Spinal cord (tissue), 10 donors: ENCODE measurements at places on chromosomes 3 and 15.
A peak's percentile ranks its signal among the peaks of the same experiment; 100 is the strongest.

DNA sequence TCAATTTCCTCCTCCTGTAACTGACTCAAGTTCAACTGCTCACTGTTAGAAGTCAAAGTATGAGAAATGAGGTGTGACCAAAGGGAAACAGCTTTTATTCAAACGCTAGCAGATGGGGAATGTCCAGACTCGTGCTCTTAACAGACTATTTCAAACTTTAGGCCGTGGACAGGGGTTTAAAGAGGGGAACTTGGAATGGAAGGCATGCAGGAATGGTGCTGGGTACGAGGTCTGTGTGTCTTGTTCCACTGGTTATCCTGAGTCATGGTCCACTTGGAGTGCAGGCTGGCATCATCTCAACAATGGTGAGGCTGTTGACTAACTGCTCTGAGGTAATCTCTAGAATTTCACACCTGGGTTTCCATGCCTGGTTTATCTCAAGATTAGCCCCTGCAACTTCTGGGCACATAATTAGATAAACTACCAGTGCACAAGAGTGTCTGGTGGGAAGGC lies 22.9 kb upstream of the DNAAF4 start:
- no peak for DNase-seq

GRCh38 chr3:62669161-62669560 lies 206.1 kb downstream of the CADPS start:
- DNase-seq, result no peak

GRCh38 chr3:185733980-185734724 lies 90.7 kb downstream of the IGF2BP2 start:
- peak; percentile 44 for DNase-seq

GRCh38 chr3:194082743-194083636 lies 53.0 kb upstream of the HES1 start:
- no peak for DNase-seq

- DNase-seq, result no peak
These were observed 19.4 kb upstream of the OCA2 start for GRCh38 chr15:28118531-28118930.

DNA sequence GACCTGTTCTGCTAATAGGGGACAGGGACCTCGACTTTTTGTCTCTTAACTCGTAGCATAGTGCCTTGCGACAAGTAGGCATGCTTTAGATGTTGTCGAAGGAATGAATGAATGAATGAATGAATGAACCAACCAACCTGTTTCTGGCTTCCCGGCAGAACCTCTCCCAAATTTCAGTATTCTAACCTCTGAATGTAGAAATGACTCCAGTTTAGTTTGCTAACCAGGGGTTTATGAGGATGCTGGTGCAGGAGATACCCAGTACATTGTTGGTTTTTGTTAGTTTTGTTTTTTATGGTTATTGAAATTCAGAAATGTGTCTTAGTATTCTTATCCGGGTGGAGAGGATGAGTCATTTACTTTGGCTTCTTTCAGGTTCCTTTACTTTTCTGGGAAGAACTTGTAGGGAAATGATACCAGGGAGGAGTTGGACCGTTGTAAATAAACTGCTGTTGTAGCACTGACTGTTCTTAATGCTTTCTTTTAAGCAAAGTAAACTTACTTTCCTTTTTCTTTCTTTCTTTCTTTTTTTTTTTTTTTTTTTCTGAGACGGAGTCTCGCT lies 29.6 kb upstream of the EHHADH start:
- no peak for DNase-seq

DNA sequence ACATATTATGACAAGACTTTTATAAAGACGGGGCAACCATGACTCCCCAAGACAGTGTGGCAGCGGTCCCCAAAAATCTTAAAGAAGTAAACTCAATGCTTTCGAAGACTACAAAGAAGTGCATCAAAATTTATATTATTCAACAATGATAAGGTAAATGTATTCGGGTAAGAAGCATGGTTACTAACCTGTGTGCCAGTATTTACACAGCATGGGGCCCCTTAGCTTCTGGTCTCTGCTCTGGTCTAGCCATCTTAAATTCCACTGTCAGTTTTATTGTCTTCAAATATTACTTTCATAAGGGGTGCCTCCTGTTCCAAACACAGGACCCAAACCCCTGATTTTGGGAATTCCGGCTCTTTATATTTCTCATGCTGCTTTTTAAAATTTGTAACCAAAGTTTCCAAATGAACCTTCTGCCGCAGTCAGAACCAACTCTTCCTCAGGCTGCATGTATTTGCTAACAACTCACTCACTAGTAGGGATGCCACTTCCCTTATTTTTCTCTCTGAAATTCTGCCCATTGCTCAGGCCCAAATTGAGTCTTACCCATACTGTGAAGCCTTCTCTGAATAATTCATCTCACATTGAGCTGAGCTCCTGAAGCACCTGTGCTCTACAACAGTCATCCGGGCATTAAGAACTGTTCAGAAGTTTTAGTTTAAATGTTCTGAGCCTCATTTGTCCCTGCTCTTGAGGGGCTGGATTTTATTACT lies 1.2 kb downstream of the TTC23 start:
- no peak for DNase-seq

- DNase-seq, result peak; percentile 12
These were observed 983.7 kb downstream of the MCTP2 start for GRCh38 chr15:95215017-95215416.

DNA sequence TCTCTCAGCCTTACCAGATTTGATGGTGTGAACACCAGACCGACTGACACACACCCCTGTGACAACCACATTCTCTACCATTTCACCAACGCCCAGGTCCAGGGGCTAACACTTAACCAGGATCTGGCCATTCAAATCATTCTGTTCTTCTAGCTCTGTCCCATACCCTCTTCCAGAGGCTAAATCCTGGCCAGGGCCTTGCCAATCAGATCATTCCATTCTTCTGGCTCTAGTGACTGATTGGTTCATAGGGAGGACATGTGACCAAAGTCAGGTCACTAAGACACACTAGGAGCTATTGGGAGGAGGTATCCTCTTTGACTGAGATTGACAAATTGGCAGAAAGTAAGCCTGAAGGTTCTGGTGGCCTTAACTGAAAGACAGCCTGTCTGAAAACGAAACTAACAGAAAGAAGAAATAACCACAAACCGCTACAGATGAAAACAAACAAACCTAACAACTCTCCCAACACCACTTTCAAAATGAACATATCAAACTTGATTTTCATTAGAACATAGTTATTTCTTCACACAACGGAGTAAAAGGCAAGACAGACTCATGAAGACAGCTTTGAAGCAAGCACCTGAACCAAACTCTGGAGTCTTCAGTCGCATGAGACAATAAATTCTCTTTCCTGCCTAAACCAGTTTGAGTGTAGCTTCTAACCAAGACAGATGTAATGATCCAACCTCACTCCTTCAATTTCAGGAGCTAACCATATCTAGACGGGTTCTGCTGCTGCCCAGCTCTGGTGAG lies 68.5 kb downstream of the TRANK1 start:
- no peak for DNase-seq

GRCh38 chr3:116453666-116454346 lies 8.5 kb upstream of the LSAMP start:
- DNase-seq, result peak; percentile 42

GRCh38 chr3:141360888-141361598 lies 7.3 kb upstream of the ZBTB38 start:
- DNase-seq, result peak; percentile 75

DNA sequence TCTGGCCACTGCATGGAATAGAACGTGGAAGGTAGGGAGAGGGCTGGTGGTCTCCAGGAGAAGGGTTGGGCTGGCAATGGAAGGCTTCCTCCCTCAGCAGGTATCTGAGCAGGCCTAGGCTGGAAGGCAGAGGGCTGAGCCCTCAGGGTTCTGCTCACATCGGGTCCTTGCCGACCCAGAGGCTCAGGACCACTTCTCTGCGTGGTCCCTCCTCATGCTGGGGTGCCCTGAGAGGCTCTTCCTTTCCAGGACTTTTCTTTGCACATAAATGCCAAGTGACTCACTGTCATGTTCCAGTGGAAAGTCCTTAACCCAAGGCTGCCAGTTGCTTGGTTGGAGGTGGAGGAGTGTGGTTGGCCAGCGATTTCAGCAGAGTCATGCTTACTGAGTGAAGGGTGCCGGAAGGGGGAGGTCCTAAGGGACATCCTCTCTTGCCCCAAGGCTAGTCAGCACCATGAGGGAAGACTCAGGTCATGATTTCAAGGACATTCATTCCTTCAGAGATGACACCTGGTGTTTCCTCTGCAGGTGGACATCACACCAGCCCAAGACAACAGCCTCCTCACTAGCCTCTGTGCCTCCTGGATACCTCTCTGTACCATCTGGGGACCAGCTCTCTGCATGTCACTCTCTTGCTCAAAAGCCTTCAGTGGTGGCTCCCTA lies 8.2 kb downstream of the SLC6A6 start:
- no peak for DNase-seq

GRCh38 chr3:184040010-184040409 lies 8.5 kb downstream of the HTR3D start:
- no peak for DNase-seq

DNA sequence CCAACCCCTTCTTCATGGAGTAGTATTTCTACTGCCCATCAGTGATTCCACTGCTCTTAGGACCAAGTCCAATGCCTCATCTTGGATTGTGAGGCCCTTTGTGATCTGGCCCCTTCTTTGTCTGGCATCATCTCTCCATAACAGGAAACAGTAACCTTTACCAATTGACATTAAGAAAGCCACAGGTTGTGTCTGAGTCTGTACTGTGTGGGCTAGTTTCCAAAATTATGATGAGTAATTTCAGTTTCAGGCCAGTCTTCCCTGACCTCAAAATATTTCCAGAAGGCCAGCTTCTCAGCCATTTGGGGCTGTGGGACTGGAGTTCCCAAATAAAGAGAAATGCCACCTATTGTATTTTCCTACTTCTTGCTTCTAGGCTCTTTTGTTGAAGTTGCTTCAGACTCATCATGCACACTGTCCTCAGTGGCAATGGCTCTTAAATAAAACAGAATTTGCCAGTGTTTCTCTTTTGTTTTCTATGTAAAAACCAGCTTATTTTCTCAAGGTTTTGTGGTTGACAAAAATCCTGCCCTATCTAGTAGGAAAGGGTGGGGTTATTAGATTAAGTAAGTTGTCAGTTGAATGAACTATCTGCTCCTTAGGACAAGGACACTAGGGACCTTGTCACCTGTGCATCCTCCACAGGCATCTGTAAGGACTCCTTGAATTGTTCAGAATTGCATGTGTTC lies 47.0 kb upstream of the ACKR4 start:
- DNase-seq, result no peak

GRCh38 chr3:98811048-98811447 lies 47.9 kb downstream of the ST3GAL6 start:
- no peak for DNase-seq

- peak; percentile 64 for DNase-seq
These were observed at the start of gene KLHDC8B for GRCh38 chr3:49171119-49171774. TSS of gene KLHDC8B (plus strand) at chr3:49171598. CDS start at chr3:49172770, 1,172 bp downstream.

DNA sequence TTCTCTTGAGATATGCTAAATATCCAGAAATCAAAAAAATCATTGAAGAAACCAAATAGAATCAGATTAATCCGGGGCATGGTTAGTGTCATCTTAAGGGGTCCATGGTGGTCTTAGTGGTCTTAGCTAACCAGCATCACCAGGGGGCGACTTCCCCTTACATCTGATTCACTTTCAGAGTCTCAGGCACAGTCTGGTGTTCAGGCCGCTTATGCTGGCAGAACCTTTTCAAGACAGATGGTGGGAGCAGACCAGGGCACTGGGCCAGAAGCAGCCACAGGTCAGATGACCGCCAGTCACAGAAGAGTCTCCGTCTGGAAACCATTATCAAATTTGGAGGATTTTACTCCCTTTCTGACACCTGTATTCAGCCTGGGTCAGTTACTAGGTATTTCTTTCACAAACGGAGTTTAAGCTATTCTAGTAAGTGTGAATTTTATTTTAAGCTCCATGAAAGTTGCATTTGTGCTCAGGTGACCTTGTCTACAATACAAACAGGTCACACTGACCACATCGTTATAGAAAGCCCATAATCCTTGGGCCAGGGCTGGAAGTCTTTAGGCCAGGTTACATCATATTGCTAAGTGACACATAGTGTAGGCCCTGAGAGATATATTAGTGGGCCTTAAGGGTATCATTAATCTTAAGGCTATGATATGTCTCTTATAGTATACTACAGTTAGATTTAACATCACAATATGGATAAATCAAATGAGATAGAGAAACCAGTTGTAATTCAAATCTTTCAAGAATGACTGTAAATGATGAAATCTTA lies 365.5 kb downstream of the GBE1 start:
- no peak for DNase-seq

GRCh38 chr3:141797819-141798447 lies 34.7 kb downstream of the GRK7 start:
- peak; percentile 3 for DNase-seq

DNA sequence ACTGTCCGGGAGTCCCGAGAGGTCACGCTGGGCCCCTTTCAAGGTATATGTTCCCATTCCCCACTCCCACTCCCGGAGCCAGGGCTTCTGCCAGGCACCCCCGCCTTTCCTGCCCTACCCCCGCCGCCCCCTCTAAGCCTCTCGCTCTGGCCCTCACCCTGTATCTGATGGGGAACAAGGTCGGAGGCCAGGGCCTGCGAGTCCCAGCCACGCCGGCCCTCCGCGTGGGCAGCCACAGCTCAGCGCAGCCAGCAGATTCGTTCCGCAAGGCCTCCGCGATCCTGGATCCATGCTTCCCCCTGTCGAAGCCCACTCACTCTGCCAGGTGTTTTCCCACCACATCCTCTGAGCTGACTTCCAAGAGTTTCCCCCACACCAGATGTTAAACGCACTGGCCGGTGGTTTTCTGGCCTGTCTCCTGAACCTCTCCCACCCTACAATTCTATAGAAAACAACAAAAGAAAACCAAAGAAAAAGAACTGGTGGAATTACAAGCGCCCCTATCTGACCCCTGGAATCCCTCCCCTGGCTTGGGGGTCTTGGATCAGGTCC lies 303.7 kb downstream of the NTRK3 start:
- DNase-seq, result no peak

- no peak for DNase-seq
These were observed 463.1 kb downstream of the SHQ1 start for GRCh38 chr3:72385167-72385566.

DNA sequence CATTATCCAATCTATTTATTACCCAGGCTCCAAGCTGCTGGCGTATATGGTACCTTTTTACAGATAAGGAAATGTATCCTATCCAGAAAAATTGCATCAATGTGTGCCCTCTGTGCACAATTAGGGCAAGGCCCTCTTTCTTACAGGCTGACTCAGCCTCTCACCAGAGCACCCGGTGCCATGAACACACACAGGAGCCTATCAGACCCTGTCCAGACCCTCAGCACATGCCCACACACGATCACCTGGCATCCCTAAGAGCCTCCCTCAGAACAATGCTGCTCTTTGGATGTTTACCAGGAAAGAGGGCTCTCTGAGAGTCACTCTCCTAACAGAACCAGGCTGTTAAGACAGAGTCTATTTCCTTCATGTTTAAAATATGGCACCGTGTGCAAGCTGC lies 460.0 kb upstream of the TBL1XR1 start:
- no peak for DNase-seq
